IMR-90 (cell line): ENCODE measurements at places on chromosomes 12 and 14. TPM values are rescaled to one million over a fixed set of nuclear protein-coding genes. Genes with fewer than 3 reads are reported as not detected.

GRCh38 chr14:42734041-42734440 is 1127.4 kb downstream of the LRFN5 start:
- no peak overlapping the region for H3K4me3 ChIP-seq
- no peaks in the 10 kb centered on the region for H3K36me3 ChIP-seq
- no peaks in the 10 kb centered on the region for H3K27me3 ChIP-seq
- no peak overlapping the region for H3K27ac ChIP-seq
- no peaks in the 10 kb centered on the region for H3K4me1 ChIP-seq

DNA sequence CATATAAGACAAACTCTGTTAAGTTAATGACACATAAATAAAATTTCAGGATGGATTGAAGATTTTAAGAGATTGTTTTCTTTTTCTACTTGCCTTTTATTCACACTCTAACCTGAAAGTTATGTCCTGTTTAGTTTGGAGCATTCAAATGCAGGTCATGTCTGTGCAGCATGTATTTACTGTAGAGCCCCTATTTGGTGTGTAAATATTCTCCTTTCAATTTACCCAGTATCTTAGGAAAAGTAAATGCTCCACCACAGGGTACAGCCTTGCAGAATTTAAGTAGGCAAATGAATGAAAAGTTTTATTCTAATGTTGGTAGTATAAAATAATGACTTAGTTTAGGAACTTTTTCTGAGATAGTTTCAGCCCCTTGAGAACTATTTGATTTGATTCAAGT is 6.2 kb upstream of the DCN start:
- no peak for DNase-seq
- no peak overlapping the region for H3K4me3 ChIP-seq
- no peaks in the 10 kb centered on the region for H3K27me3 ChIP-seq
- peaks cover 10% of the 10 kb centered on the region for H3K4me1 ChIP-seq

- no peak for DNase-seq
- no peaks in the 10 kb centered on the region for H3K27me3 ChIP-seq
- no peak overlapping the region for H3K4me3 ChIP-seq
- H3K36me3 ChIP-seq, result no peaks in the 10 kb centered on the region
- H3K27ac ChIP-seq, result no peak overlapping the region
- peaks cover 2% of the 10 kb centered on the region; the same call in 1 of the 2 replicates for H3K4me1 ChIP-seq
These were observed 79.9 kb downstream of the CHGA start for GRCh38 chr14:93002851-93003298.

GRCh38 chr14:32354716-32355115 is 25.6 kb downstream of the AKAP6 start:
- H3K27me3 ChIP-seq, result peaks cover 3% of the 10 kb centered on the region; the same call in 1 of the 2 replicates
- peaks cover 2% of the 10 kb centered on the region for H3K4me1 ChIP-seq
- H3K36me3 ChIP-seq, result no peaks in the 10 kb centered on the region
- DNase-seq, result no peak

GRCh38 chr12:94379479-94380113 is 80.1 kb downstream of the CEP83 start:
- H3K4me3 ChIP-seq, result no peak overlapping the region
- H3K36me3 ChIP-seq, result no peaks in the 10 kb centered on the region
- 0 out of 2 replicates have a peak, but pooled peaks cover 2% of the 10 kb centered on the region for H3K4me1 ChIP-seq
- H3K27me3 ChIP-seq, result no peaks in the 10 kb centered on the region

GRCh38 chr12:85155791-85156190 is 119.6 kb downstream of the LRRIQ1 start:
- H3K4me1 ChIP-seq, result no peaks in the 10 kb centered on the region
- DNase-seq, result no peak
- no peaks in the 10 kb centered on the region for H3K36me3 ChIP-seq
- H3K27me3 ChIP-seq, result no peaks in the 10 kb centered on the region

ACAD10 gene
- 12.4 and 13.3 TPM in 2 replicates for total RNA-seq

GRCh38 chr14:101459551-101459900 is 101.8 kb upstream of the DIO3 start:
- no peak overlapping the region for H3K4me3 ChIP-seq
- no peaks in the 10 kb centered on the region for H3K36me3 ChIP-seq
- H3K27me3 ChIP-seq, result peaks cover 45% of the 10 kb centered on the region
- H3K4me1 ChIP-seq, result no peaks in the 10 kb centered on the region
- no peak for DNase-seq

DBX2 gene
- not detected in 2 replicates for total RNA-seq

GRCh38 chr14:40694023-40694422 is 912.7 kb upstream of the LRFN5 start:
- no peak for DNase-seq
- H3K27me3 ChIP-seq, result no peaks in the 10 kb centered on the region
- H3K4me3 ChIP-seq, result no peak overlapping the region
- no peaks in the 10 kb centered on the region for H3K4me1 ChIP-seq

DNA sequence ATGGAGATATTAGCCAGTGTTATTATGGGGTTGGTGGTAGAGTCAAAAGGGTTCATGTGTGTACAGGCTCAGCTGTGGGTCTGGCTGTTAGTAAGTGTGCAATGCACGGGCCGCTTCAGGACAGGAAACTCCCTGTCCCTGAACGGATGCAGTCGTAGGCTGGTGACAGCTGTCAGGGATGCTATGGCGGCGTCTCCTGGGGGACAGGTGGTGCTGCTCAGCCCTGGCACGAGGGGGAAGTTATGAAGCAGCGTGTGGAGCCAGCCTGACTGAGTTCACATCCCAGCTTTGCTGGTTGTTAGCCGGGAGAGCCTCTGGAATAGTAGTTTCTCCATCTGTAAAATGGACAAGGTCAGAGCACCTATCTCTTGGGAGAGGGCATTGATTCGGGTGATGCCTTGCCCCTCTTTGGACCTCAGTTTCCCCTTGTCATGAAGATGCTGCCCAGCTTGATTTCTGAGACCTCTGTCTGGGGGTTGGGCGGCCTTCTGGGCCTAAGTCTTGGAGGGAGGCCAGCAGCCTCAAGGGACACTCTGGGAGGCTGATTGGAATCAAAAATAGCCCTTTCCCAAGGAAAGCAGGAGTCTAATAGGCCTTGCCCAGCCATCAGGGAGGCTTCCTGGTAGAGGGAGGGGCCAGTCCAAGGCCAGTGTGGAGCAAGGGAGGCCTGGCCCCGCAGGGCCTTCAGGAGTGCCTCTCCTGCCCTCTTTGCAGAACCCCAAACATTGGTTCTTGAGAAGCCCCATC is 7.1 kb downstream of the ASB2 start:
- no peak for DNase-seq
- H3K27me3 ChIP-seq, result peaks cover 2% of the 10 kb centered on the region; the same call in 1 of the 2 replicates
- no peak overlapping the region for H3K4me3 ChIP-seq

OTOGL gene
- total RNA-seq, result 0.18 and 0.28 TPM in 2 replicates

GRCh38 chr14:24366721-24367513 is 1.1 kb upstream of the NFATC4 start:
- peak; percentile 89 for DNase-seq
- no peaks in the 10 kb centered on the region for H3K27me3 ChIP-seq
- peak overlapping the region; percentile 30 for H3K4me3 ChIP-seq
- peaks cover 11% of the 10 kb centered on the region for H3K4me1 ChIP-seq
- H3K27ac ChIP-seq, result peak overlapping the region; percentile 98

DNA sequence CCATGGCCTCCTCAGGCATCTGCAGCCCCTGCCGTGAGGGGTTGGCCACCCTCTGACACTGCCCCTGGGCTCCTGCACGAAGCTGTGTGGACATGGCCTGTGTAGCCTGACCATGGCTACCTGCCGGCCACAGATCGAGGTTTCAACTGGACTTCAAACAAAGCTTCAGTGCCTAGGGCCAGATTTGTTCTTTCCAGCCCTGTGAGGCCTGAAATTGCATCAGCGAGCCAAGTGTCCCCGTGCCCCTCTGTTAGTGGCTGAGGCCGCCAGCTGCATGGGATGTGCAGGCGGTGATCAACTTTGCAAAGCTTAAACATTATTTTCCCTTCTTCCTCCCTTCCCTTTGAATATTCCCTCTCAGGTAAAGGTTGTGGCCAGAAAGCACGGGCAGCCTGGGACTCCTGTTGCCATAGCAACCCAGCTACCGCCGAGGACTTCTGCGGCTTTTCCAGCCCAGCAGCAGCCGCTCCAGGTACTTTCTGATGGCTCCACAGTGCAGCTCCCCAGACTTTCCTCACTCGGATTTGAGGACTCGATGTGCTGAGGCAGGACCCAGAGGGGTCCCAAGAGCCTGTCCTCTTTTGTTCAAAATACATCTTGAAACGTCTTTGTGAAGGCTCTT is 35.8 kb downstream of the DDX51 start:
- no peaks in the 10 kb centered on the region for H3K27me3 ChIP-seq
- peaks cover 2% of the 10 kb centered on the region; the same call in 1 of the 2 replicates for H3K4me1 ChIP-seq
- H3K27ac ChIP-seq, result no peak overlapping the region

DNA sequence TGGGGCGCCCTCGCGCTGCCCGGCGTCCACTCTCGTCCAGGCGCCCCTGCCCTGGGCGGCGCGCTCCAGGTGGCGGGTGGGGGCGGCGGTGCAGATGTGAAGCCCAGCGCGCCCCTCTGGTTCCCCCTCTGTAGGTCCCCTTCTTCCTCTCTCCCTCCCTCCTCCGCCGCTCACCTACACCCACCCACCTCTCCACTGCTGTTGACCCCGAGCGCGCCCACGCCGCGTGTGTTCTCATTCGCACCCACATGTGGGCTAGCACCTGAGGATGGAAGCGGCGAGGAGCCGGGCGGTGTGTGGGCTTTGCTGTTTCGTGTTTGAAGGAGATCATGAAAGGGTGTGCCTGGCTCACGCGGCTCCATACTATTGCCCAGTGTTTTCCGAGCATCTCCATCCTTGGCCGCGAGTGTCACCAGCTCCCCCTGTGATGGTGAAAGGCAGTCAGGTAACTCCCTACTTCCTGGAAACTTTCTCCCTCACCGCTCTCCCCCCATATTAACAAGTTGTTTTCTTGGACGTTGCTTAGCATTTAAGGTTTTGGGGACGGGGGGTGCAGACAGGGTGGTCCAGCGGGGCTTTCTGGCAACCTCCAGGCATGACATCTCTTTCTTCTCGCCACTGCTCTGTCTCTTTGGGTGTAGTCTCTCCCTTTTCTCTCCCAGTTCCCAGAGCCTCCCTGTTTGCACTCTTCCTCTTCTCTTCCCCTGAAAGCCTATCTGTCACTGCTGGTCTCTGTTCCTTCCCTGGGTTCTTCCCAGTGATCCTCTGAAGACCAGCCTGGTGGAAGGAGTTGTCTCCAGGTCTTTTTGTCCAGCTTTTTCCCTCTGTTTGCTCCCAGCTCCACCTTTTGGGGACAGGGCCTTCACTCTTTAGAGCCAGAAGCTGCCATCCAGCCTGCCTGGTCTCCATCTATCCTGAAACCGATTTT is 1.6 kb downstream of the CACNA1C start:
- DNase-seq, result no peak
- no peaks in the 10 kb centered on the region for H3K36me3 ChIP-seq
- H3K27me3 ChIP-seq, result no peaks in the 10 kb centered on the region; the same call in 1 of the 2 replicates
- H3K4me3 ChIP-seq, result peak overlapping the region; percentile 95
- H3K4me1 ChIP-seq, result peaks cover 11% of the 10 kb centered on the region
- peak overlapping the region; percentile 49 for H3K27ac ChIP-seq

EML1 gene
- total RNA-seq, result 34.4 and 42.3 TPM in 2 replicates
